ENCODE measurements at places on chromosomes 1 and 21.

DNA sequence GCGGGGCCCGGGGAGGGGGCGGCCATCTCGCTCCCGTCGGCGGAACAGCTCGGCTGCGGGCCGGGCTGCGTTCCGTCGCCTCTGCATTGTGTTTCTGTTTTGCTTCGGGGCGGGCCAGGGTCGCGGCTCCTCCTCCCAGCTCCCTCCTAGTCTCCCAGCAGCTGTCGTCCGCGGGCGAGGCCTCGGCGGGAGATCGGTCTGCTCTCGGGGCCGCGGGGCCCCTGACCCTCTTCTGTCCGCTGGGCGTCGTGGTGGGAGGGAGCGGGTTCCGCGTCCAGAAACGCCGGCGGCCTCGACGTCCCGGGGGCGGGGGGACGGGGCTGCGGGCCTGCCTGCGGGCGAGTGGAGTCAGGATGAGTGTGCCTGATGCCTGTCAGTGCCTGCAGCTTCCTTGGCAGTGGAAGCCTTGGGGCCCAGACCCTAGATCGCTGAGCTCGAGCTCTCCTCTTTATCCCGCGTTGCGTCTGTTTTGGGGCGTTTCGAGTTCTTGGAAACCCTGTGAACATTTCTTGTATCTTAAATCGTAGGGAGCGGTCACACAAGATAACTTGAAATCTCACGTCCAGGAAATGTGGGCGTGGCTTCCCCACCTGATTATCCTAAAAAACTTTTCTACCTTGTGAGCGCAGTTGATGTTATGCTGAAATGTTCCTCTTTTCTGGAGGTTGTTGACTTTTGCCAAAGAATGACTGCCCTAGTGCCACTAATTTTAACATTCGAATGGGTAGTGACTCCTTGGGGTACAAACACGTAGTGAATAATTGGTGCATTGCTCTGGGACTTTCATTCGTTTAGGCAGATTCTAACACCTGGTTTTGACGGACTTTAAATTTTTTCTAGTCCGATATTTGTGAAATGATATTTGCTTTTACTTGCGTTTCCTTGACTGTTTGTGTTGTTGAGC lies 676 bp downstream of the MORC3 start:
- peak; percentile 76 for DNase-seq

GRCh38 chr1:61741711-61742619 lies at the start of gene PATJ:
TSS of gene PATJ (plus strand) at chr1:61742480. CDS start at chr1:61762893, 20,413 bp downstream.
- peak; percentile 65 for DNase-seq

DNA sequence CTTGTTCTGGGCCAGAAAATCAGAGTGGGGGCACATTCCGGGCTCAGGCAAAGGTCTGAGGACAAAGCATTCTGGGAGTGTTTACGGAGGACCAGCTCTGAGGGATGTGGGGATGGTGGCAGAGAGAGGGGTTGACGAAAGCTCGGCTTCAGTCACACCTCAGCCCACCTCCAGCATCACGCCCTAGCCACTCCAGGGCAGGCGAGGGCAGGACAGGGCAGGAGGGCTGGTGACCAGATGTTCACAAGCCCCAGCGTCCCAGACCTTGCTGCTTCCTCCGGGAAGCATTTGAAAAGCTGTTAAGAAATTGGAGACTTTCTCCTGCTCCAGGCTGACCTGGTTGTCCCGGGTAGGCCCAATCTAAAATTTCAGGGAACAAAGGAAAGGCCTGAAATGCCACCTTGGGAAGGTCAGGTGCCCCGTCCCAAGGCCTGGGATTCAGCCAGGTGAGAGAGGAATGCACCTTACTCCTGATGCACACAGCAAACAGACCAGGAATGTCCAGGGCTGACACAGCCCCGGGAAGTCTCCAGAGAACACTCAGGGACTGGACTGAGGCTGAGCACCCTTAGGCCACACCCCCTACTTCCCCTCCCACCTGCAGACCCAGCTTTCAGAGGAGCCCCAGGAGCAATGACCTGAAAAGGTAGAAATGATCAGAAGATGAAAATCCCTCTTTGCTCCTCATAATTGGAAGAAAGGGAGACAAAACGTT lies 71.9 kb upstream of the KLHDC7A start:
- no peak for DNase-seq

- DNase-seq: peak; percentile 19
Observed at GRCh38 chr1:91501523-91501851, 836 bp downstream of the CDC7 start.

DNA sequence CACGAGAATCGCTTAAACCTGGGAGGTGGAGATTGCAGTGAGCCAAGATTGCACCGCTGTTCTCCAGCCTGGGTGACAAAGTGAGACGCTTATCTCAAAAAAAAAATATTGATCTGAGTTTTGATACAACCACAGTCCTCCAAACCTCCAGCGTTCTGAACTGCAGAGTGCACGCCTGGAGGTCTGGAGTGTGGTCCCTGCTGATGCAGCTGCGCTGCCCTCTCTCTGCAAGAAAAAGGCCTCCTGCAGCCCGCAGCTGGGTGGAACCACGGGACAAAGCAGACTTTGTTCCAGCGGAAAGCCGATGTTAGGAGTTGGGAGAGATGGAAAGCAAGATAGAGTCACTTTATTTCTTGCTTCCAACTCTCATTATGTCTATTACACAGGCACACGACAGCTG lies 144.9 kb upstream of the SOD1 start:
- no peak for DNase-seq

GRCh38 chr1:10778640-10779039 lies 17.8 kb downstream of the CASZ1 start:
- DNase-seq: no peak

DNA sequence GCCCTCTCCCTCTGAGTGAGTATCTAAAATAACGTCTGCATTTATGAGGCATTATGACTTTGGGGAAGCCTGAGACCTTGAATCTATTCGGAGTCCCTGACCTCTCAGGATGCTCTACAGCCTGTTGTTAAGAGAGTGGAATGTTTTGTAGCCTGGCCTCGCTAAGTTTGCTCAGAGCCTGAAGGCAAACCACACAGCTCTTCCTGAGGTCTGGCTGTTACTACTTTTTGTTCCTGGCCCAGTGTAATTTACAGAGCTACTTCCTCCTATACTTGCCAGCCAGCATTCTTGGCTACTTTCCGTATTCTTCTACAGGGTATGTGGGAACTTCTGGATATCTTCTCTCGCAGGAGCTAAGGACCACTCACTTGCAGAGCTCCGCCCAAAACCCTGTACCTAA lies 3.6 kb upstream of the ZMYM4 start:
- DNase-seq: no peak

GRCh38 chr1:200938955-200939354 lies 44.3 kb downstream of the INAVA start:
- DNase-seq: no peak

DNA sequence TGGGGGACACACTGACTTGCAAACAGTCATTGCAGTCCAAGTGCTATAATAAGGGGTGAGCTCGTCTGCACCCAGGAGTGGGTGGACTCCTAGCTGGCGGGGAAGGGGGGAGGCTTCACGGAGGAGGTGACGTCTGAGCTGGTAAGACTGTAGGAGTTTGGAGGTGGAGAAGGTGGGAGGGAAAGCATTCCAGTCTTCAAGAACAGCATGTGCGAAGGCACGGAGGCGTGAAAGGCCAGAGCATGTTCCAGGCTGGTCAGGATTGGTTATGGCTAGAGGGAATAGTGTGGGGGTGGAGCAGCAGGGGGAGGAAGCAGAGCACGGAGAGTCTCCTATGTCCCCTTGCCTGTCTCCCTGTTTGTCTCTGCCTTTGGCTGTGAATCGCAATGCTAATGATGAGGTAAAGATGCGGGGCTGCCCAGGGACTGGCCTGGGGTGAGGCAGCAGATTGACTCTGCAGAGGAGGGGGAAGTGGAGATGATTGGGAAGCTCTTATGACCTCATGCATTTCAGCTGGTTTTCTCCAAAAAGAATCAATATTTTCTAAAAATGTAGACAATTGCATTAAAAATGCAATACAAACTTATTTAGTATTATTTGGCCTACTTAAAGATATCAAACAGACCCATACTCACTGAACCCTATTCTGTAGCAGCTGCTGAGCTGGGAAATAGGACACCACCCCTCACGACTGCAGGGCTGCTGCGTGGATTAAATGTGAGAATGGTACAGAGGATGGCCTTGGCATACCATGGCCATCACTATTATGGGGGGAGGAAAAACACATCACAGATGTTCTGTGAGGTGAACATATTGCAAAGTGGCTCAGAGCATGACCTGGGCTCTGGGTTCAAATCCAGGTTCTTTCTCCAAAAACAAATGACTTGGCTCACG lies 2.6 kb upstream of the ZNF436 start:
- no peak for DNase-seq

DNA sequence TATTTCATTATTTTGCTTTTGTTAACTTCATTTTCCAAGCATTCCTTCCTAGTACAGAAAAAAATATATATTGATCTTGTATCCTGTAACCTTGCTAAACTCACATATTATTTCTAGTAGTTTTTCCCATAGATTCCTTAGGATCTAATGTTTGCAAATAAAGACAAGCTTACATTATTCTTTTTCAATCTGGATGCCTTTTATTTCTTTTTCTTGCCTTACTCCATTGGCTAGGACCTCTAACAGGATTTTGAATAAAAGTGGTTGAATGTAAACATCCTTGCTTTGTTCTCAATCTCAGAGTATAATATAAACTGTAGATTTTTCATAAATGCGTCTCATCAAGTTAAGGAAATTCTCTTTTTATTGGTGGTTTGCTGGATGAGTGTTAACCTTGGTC lies 74.5 kb upstream of the GUCA2A start:
- no peak for DNase-seq

DNA sequence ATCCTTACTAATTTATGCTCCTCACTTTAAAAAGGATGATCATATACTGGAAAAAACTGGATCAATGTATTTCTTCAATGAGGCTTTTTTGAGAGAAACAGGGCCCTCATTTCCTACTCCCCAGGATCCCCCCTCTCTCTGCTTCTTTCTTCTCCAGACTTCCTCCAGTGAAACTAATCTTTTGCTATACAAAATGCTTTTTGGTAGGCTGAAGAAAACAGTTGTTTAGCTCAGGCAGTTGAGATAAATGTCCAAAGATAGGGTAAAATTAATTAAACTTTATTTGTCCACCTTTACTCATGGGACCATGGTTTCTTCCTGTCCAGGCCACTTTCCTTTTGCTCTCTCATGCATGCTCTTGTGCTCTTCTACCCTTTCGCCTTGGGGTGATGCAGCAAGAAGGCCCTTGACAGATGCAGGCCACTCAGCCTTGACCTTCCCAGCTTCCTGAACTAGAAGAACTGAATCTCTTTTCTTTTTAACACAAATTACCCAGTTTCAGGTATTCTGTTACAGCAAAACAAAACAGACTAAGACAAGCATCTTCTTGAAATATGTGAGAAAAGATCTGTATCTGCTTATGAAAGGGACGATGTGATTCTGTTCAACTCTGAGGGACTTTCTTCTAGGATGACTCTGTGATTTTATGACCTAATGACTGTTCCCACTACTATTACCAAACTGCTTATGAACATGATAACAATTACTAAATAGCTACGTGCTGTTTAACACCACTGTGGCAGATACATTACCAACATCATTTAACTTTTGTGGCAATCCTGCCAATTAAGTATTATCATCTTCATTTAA lies 63.7 kb downstream of the NVL start:
- DNase-seq: no peak

DNA sequence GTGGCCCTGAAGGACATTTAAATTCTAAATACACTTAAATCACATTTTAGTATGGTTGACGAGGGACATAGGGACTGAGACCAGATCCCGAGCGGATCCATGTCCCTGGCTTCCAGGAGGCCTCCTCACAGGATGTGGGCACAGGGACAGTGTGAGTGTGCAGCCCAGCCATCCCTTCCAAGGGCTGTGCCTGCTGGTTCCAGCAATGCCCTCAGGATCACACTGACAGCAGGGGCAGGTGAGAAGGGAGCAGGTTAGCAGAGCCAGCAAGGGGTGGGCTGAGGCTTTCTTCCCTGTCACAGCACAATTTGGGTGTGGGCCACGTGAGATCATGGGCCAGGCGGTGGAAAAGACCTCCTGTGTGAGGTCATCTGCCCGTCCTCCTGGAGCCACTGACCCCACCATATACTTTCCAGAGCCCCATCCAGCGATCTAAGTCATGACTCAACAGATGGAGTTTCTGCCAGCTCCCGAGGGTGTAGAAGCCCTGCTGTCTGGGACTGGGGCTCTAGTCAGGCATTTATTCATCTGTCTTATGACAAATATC lies 37.0 kb upstream of the PRSS38 start:
- no peak for DNase-seq

DNA sequence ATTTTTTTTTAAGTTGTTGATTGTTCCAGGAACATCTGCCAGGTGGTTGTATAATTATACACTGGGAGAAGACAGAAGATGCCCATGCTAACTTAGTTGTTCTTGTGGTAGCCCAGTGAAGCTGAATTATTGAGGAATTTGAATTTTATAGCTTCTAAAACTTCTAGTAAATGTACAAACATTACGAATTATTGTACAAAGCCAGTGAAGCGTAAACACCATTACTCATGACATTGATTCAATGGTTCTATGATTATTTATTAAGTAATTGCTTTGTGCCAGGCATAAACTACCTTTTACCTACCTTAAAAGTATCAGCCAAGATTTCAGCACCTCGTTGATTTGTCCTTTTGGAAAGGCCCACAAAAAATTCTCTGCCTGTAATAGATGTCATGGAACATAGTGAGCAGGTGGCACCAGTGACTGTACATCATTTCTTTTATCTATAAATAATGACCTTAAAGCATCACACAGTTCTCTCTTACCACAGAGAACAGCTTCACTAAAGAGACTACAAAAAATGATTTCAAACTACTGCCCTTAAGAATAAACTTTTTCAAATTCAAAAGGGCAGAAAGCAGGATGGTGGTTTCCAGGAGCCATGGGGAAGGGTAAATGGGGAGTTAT lies 74.9 kb upstream of the BCL10 start:
- no peak for DNase-seq

- DNase-seq: no peak
Observed at GRCh38 chr1:199756066-199756465, 271.4 kb upstream of the NR5A2 start.

DNA sequence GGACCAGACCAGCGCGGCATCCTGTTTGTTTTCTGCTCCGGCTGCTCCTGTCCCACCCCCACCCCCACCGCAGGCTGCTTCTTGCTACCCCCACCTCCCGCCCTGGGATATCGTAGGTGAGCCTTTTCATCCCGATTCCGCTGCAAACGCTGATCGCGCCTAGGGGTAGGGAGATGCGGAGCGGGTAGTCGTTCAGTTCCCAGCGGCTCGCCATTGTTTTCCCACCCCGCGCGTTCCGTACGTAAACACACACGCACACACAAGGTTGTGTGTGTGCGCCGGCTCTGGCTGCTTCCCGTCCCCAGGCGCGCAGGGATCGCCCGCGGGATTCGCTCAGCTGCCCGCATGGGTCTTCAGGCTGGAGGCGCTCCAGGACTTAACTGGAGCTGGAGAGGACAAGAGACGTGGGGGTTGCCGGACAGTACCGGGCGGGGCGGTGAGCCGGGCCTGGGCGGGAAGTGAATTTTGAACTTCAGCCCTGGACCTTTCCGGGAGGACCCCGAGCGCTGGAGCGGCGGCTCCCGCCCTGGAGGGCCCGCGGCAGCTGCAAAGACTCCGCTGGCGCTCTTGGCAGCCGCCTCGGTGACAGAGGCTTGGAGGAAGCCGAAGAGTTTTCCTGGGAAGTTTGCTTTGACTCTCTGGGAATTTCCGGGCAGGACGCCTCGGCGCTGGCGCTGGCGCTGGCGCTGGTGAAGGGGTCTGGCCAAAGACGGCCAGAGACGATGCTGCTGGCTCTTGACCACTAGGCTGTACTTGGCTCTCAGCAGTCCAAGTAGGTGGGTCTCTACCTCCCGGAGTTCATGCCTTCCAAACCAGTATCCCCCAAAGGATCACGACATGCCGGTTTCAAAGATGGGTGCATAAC lies 1.6 kb downstream of the SOX13 start:
- peak; percentile 51 for DNase-seq
